ENCODE measurements at places on chromosomes 7 and 10.

GRCh38 chr7:139674752-139675126 is 103.1 kb downstream of the HIPK2 start:
- no peak for DNase-seq

GRCh38 chr10:113644185-113645120 is 19.4 kb downstream of the NRAP start:
- no peak for DNase-seq

- DNase-seq, result no peak
Observed at GRCh38 chr7:130227883-130228575, 20.4 kb downstream of the SSMEM1 start.

GRCh38 chr7:99031496-99031895 is 112.4 kb downstream of the SMURF1 start:
- no peak for DNase-seq

GRCh38 chr10:31774299-31774900 is 154.2 kb downstream of the ARHGAP12 start:
- DNase-seq, result peak; percentile 35

- DNase-seq, result no peak
Observed at GRCh38 chr10:6648894-6649720, 69.0 kb upstream of the PRKCQ start.

GRCh38 chr10:76021398-76021797 is 590.0 kb downstream of the LRMDA start:
- DNase-seq, result no peak

DNA sequence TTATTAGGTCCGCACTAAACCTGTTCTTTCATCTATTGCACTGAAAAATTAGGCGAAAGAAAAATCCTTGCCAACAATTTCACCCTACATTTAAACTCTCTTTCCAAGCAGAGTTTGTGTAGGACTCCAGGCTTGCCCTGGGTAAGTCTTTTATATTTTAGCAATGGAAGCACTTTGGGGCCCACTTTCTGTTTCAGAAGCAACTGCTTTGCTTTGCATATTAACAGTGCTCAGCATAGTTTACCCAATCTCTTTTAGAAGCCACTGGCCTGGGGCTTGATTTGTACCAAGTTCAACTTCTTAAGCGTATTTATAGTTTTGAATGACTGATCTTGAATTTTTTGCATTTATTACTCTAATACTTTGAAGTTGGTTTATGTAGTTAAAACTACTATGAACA is 78.8 kb upstream of the MDFIC start:
- DNase-seq, result no peak

DNA sequence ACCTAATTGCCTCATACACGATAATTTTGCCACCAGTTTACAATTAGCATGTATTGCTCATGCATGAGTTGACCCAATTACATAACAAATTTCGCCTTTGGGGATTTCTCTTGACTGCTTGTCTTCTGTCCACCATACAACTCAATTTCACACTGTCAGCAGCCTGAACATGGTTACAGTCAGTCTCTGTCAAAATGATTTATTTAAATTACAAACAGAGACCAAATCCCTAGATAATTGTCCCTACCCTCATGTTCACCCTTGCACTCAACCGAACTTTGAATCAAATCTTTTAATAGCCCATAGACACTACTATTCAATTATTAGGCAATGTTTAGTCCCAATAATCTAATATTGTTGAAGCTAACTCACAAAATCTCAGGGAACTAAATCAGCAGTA is 59.7 kb upstream of the NEBL start:
- no peak for DNase-seq

GRCh38 chr7:7882888-7883287 is 85.7 kb upstream of the GLCCI1 start:
- DNase-seq, result no peak

GRCh38 chr10:45466784-45467183 is 92.8 kb downstream of the ALOX5 start:
- no peak for DNase-seq

DNA sequence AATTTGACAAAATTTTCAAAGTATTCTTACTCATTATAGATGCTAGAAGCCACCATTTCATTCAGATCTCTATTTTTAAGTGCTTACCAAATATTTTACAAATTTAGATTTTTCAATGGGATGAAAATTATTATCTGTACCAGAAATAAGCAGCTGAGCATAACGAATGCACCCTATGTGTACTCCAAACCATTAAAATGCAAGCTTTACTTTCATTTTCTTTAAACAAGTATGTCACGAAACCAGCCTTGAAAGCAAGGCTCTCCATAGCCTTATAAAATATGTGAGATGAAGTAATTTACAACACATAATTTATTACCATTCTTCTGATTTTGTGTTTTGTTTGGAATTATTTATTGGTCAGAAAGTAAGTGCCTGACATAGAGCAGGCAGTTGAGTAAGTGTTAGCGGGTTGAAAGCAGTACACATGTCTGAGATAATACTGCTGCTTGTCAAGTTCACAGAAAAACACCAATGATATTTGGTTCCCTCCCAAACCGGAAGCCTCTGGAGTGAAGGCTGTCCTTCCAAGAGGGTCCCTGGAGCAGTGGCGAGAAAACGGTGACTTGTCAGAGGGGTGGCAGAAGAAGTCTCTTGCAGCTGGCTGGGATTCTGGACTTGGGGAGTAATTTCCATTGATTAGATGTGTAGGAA is 322.7 kb upstream of the PFKP start:
- DNase-seq, result no peak

DNA sequence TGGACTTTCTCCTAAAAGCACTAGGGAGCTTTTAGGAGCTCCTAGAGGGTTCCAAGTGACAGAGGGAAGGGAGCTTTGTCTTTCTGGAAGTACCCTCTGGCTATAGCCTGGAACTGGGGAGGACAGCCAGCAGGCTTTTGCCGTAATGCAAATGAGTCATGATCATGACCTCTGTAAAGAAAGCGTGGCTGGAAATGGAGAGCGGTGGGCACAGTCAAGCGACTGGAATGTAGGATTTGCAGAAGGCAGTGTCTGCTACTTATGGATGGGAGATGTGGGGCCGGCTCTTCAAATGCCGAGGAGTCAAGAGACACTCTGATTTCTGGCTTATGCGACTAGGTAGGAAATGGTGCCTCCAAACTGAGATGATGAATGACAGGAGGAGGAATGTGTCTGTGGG is 34.6 kb upstream of the PLPP4 start:
- no peak for DNase-seq

- DNase-seq, result no peak
Observed at GRCh38 chr10:63286754-63287264, 153.7 kb downstream of the NRBF2 start.

DNA sequence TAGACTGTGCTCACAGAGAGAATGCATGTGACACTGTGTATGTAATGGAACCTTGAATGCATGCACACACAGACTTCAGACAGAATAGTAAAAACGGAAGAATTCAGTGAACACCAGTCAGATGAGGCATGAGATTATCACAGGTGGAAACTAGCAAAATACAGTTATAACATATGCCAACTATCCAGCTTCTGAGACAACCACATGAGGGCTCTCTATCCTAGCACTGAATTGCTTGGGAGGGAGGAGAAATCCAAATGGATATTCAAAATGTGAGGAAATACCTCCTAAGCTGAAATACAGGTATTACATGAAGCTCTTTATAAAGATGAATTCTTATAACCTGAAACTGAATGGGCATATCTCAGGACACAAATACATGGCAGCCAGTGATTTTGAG is 30.6 kb downstream of the GARS1 start:
- no peak for DNase-seq

DNA sequence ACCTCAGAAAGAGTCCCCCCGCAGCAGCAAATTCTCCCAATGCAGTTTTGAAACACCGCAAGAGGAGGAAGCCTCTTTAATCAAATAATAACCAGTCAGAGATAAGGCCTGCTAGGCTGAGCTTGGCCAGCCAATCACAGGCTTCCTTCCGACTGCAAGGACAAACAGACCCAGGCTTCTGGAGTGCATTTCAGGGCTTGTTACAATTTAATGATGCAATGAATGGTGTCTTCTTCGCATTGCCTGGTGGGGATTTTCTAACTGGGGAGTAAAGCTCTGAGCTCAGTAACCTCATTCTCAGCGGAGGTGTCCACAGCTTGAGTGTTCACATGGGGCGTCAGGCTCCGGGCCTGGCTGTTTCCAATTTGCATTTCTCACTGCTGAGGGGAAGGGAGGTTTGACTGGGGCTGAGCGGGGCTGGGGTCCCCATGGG is 31.8 kb upstream of the GPAM start:
- no peak for DNase-seq

GRCh38 chr7:133761443-133761842 is 365.7 kb upstream of the LRGUK start:
- DNase-seq, result no peak

GRCh38 chr10:52424341-52424740 is 110.3 kb downstream of the DKK1 start:
- DNase-seq, result no peak

GRCh38 chr10:5527332-5528200 is 2.8 kb downstream of the CALML3 start:
- DNase-seq, result peak; percentile 50

DNA sequence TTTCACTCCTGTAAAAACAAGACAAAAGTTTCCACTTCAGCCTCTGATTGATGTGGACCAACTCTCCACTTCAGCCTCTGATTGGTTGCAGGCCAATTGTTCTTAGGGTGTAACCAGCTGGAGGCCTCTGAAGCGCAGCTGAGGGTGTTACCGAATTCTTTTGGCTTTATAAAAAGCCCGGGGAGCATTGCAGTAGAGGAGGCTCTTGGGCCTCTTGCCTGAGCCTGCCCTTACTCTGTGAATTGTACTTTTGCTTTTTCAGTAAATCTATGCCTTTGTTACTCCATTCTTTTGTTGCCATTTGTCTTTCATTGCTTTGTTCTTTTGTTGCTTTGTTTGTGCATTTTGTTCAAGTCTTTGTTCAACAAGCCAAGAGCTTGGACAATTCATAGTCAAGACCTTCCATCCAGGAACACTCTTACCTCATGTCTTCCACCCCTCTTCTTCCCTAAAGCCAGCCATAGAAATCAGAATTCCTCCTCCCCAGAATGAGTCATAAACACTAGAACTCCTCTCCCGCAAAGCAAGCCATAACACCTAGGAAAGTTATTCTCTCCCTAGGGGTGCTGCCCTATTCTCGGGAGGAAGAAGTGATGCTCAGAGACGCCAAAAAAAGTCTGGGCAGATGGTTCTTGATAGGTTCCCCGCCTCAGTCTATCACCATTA is 53.5 kb upstream of the ARMC3 start:
- DNase-seq, result peak; percentile 98

- peak; percentile 34 for DNase-seq
Observed at GRCh38 chr7:153457746-153458145, 594.5 kb upstream of the DPP6 start.

- DNase-seq, result no peak
Observed at GRCh38 chr7:124162667-124163066, 129.8 kb upstream of the TMEM229A start.

- no peak for DNase-seq
Observed at GRCh38 chr10:22556774-22557173, 157.6 kb downstream of the PIP4K2A start.

- DNase-seq, result no peak
Observed at GRCh38 chr10:19500959-19501358, 315.3 kb upstream of the PLXDC2 start.

DNA sequence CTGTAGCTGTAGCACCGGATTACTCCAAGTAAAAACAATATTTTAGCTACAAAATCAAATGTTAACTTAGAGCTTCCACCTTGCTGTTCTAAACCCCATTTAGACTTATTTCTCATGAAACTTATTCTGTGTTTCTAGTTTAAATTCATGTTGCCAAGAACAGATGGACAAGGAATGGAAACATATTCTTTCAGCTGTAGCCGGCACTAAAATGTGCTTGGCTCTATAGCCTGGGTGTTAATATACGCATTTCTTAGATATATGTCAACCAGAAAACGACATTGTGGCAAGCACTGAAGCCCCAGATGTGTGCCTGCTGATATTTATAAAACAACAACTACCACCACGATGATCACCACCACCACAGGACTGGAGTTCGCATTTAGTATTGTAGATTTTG is 190.3 kb upstream of the ETV1 start:
- no peak for DNase-seq

GRCh38 chr7:88106434-88106833 is 113.4 kb downstream of the SRI start:
- DNase-seq, result no peak

- DNase-seq, result no peak
Observed at GRCh38 chr7:145845345-145845744, 271.3 kb upstream of the CNTNAP2 start.

DNA sequence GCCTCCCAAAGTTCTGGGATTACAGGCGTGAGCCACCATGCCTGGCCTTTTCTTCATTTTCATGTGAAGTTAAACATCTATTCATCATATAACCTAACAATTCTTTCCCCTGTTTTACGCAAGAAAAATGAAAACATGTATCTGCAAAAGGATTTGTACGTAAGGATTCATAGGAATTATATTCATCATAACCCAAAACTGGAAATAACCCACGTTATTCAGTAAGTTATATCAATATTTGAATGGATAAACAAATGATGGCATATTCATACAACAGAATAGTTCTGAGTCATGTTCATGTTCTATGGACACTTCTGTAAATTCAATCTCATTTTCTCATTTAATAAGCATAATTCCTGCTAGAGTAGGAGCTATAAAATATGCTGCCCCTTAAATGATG is 35.2 kb upstream of the CAV2 start:
- DNase-seq, result no peak

GRCh38 chr7:87712571-87712970 is 84.4 kb downstream of the RUNDC3B start:
- DNase-seq, result no peak

- no peak for DNase-seq
Observed at GRCh38 chr10:14124941-14125340, 205.8 kb downstream of the FRMD4A start.

GRCh38 chr7:95229301-95229700 is 95.0 kb downstream of the PON1 start:
- DNase-seq, result no peak

DNA sequence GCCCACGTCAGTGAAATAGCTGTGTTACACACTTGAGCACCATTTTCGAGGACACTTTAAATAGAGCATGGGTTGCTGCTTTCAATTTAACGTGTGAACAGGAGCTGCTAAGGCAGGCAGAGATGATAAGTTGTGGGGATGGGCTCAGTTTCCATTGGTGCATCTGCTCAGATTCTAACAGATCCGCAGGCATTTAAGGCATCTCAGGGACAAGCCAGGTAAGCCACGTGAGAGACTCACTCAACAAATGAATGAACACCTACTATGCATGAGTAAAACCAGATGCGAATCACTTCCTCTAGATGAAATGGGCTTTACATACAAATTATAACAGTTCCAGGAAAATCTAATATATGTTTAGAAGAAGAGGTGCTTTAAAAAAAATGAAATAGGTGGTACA is 34.6 kb downstream of the PLXNA4 start:
- no peak for DNase-seq

- DNase-seq, result no peak
Observed at GRCh38 chr10:111080224-111080623, 3.4 kb downstream of the ADRA2A start.

Data from NCI-H774 (cell line).